ENCODE measurements at places on chromosomes 4 and X.
A peak's percentile ranks its signal among the peaks of the same experiment; 100 is the strongest.

DNA sequence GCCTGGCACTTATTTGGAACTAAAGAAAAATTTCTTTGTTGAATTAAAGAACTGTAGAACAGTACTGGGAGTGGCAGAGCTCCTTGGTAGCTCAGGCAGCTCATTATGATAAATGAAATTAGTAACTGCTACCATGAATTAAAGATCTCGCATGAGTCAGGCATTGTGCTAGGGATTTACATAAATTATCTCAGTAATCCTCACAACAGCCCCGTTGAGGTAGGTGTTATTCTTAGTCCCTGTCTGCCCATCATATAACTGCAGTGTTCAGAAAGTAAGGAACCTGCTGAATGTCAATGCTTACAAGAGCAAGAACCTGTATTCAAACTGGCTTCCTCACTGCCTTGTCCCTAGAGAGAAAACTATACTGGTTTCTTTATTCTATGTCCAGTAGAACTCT, 108.3 kb downstream of the NLGN4X start:
- no peak for DNase-seq

DNA sequence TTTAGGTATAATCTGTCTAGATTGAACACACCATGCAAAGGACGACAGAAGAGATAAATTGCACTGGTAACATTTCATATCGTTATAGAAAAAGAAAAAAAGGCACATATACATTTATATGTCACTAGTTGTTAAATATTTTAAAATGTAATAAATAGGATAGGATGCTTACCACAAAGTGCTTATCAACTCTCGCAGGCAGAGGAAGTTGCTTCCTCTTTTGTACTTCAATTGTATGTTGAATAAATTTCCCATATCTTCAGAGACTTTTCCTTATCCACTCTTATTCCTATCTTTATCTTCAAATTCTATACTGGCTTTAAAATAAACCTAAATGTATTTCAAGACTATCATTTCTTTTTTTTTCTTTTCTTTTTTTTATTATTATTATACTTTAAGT, 163.3 kb upstream of the SPOCK3 start:
- DNase-seq: no peak

- DNase-seq: no peak
Observed at GRCh38 chr4:188417181-188417580, 277.9 kb downstream of the TRIML1 start.

- DNase-seq: peak; percentile 38
Observed at GRCh38 chrX:48465336-48465933, 4.6 kb downstream of the SLC38A5 start.

- DNase-seq: peak; percentile 32
Observed at GRCh38 chrX:68647156-68647957, at the start of gene STARD8. TSS of gene STARD8 (plus strand) at chrX:68647666. CDS start at chrX:68647883, 217 bp downstream.

DNA sequence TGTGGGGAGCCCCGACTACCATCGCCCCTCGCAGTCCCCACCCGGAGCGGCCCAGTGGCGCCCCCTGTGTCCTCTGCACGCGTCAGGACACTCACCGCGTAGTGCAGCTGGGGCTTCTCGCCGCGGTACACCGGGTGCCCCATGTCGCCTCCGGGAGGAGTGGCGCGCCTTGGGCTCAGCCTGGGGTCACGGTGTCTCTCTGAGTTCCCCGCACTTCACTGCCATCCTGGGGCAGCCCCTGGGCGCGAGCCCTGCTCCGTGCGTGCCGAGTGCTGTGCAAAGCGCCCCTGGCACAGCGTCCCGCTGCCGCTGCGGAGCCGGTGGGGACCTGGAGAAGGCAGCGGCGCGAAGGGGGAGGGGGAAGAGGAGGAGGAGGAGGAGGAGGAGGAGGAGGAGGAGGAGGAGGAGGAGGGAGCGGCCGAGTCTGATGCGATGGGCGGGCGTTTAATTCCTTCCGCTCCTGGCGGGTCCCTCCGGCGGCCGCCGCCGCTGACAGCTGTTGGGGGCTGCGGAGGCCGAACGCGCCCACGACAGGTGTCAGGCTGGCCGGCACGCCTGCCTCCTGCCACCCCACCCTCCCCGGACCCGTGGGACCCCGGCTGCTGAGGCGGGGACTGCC, 134.3 kb downstream of the AMELX start:
- DNase-seq: no peak

DNA sequence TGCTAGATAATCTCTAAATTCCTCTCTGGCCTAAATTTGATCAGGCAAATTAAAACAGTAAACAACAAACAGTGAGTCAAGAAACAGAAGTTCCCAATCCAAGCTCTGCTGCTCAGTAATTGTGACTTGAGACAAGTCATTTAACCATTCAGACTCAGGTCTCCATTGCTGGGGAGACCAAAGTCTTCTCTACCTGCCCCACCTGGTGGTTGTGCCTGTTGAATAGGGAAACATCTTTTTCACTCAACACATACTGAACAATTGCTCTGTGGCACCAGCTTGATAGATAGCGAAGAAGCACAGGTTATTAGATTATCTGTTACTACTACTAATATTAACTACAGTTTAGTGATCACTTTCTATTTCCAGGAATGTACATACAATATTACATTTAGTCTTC, 112.1 kb upstream of the EOLA2 start:
- DNase-seq: no peak

GRCh38 chrX:40530509-40530908, 50.3 kb upstream of the ATP6AP2 start:
- no peak for DNase-seq

DNA sequence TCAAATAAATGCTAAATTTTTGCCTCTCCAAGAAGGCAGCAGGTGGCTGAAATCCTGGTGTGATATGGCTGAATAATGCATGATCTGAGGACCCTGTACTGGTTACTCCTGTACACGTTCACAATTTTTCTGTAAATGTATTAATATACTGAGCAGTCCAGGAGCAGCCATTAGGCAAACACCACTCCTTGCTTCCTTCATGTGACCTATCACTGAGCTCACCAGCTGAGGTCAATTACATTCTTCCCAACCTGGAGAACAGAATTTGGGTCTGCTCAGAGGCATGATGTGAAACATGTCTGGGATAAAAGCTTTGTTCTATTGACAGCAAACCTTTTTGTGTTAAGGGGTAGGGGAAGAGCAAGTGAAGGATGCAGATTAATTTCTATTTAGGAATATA, 26.9 kb downstream of the RAB40AL start:
- no peak for DNase-seq

- no peak for DNase-seq
Observed at GRCh38 chr4:147924604-147925412, 192.9 kb downstream of the ARHGAP10 start.

DNA sequence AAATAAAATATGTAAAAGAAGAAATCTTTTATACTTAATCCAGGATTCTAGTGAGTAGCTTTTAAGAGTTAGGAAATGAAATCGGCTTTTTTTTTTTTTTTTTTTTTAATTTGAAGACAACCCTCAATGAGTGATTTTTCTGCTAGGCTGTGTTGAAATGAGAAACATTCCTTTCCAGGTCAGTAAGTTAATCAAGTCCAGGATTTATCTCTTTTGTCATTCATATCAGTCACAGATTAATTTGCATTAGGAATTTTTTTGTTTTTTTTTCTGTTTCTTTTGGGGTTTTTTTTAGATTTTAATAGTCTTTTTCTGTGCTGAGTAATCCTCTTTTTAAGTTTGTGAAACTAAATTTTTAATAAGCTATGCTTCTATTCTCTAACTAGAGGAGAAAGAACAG, 448.1 kb downstream of the ADGRL3 start:
- DNase-seq: no peak

GRCh38 chr4:4642496-4643000, 100.7 kb upstream of the STX18 start:
- DNase-seq: no peak

DNA sequence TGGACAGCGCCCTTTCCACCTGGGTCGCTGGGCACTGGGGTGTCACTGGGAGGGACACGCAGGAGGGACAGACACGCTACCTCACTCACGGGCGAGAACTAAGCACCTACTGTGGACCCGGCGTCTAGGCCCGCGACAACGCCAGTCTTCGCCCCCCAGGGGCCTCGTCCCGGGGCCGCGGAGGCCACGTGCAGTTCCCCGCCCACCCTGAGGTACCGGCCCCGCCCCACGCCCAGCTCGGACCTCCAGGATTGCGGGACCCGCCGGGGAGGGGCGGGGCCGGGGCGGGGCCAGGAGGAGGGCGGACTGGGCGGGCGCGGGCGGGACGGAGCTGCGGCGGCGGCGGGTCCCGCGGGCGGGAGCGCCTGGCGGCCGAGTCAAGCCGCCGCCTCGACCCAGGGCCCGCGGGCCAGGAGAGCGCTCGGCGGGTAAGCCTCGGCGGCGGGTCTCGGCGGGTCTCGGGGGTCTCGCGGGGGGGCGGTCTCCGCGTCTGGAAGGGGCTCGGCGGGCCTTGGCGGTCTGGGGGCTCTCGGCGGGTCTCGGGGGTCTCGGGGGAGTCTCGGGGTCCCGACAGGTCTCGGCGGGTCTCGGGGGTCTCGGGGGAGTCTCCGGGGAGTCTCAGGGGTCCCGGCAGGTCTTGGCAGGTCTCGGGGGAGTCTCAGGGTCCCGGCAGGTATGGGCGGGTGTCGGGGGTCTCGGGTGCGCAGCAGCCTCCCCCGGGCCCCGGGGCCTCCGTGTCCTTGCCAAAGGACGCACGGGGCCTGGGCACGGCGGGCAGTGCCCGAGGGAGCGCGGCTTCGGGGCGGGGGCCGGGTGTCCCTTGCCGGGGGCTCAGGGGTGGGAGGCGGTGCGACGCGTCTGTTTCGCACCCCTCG, at the start of gene SH3BP2:
Gene SH3BP2 (plus strand): TSS at position 375 of the 875 bp plus-strand sequence. CDS start 27,533 bp downstream, outside the sequence.
- DNase-seq: peak; percentile 69

DNA sequence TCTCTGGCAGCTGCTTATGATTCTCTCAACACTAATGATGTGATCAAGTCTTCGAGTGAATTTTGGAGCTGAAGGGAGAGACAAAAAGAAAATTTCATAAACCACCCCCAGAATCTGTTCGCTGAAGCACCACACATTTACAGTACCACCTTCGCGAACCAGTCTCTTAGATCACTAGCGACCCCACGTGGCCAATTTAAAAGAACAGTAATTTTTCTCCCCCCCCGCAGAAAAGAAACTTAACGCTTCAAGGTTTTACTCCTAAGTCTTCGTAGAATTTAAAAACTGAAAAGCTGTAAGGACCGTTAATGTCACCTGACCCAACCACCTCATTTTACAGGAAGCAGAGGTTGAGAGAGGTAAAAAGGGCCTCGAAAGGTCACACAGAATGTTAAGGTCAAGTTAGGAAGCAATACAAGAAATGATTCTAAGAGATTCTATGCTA, 187.5 kb downstream of the QDPR start:
- DNase-seq: no peak

- no peak for DNase-seq
Observed at GRCh38 chrX:14351611-14352303, 177.6 kb upstream of the GLRA2 start.

DNA sequence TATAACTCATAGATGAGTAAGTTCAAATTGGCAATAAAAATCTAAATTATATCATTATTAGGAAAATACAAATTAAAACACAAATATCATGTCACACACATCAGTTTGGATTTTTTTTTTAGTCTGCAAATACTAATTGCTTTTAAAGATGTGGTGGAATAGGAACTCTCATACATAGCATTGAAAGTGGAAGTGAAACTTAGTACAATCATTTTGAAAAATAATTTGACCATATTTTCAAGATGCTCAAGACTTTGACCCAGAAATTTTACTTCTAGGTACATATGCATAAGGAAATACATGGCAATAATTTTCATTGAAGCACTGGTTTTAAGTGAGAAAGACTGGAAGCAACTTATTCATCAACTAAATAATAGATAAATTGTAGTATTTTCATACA, 147.5 kb upstream of the SMIM31 start:
- no peak for DNase-seq

- no peak for DNase-seq
Observed at GRCh38 chr4:108820492-108821350, 57.9 kb upstream of the ETNPPL start.

DNA sequence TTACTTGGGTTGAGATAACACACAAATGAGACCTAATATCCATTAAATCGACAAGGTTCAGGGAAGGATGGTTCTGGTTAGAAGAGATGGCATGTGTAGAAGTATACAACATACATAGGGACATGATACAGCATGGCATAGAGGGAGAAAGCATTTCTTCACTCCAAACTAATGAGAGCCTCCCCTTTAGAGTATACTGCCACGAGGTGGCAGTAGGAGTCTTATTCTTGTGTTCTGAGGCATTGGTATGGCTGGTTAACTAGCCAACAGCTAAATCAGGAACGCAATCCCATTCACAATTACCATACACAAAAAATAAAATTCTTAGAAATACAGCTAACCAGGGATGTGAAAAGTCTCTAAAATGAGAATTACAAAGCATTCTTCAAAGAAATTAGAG, 29.1 kb upstream of the TRO start:
- peak; percentile 66 for DNase-seq

DNA sequence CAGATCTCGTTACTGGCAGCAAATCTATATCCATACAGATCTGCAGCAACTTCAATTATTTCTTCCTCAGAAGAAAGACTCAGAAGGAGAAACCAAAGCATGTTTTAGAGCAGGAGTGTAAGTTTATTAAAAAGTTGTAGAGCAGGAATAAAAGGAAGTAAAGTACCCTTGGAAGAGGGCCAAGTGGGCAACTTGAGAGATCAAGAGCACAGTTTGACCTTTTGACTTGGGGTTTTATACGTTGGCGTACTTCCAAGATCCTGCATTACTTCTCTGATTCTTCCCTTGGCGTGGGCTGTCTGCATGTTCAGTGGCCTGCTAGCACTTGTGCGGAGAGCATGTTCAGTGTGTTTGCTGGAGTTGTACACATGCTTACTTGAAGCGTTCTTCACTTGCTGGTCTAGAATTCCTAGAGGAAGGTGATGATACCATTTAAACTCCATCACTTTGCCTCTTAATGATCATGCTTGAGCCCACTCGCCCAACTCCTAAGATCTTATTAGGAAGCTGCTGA, 1114.7 kb upstream of the PABPC4L start:
- no peak for DNase-seq

DNA sequence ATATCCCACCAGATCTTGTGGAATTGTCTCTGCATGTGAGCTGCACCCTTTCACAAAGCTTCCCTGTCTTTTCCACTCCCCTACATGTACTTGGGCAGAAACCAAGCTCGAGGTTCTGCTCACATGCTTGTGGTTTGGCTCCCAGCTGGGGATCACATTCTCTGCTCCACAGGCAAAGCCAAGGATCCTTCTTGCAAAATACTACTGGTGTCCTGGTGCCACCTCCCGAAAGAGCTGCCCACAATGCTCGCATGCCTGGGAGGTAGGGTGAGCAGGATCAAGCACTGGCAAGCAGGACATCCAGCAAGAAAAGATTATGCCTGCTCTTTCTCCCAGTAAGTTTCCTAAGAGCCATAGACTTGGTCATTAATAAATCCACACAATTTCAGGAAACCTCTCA, 45.1 kb upstream of the PPARGC1A start:
- no peak for DNase-seq

DNA sequence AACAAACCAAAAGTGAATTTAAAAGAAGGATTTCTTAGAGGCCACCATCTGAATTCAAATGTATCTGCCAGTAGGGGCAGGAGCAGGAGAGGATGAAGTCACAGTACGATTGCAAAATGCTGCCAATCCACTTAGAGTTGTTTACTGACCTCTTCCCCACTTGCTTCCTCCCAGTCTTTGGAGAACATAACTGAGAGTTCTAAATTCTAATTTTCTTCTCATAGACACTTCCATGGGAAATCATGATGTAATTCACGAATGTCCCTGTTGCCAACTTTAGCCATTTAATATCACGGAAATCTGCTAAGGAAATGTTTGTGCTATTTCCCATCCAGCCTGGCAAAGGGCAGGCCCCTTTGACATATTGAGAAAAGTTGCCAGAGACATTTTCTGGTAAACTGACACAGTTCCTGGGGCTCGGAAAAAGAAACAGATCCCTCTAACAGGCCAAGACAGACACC, 33.6 kb upstream of the NOCT start:
- peak; percentile 77 for DNase-seq
